LNCaP clone FGC (cell line): ENCODE measurements at places on chromosomes 12 and 14.

GRCh38 chr12:22409377-22410164 lies 75.1 kb upstream of the ST8SIA1 start:
- DNase-seq: no peak

GRCh38 chr14:20597108-20597507 lies 5.9 kb upstream of the RNASE12 start:
- DNase-seq: no peak

DNA sequence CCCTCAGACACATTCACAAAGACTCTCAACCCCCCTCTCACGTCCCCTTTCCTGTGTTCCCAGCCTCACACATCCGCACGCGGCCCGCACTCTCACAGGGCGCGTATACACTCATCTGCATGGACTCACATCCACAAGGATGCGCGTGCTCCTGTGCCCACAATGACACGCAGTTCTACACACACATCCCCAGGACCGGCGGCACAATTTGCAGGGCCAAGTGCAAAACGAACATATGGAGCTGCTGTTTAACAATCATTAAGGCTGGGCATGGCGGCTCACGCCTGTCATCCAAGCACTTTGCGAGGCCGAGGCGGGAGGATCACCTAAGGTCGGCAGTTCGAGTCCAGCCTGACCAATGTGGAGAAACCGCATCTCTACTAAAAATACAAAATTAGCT lies 36.4 kb upstream of the EML1 start:
- DNase-seq: no peak

GRCh38 chr12:12486661-12487240 lies 75.9 kb downstream of the DUSP16 start:
- no peak for DNase-seq

DNA sequence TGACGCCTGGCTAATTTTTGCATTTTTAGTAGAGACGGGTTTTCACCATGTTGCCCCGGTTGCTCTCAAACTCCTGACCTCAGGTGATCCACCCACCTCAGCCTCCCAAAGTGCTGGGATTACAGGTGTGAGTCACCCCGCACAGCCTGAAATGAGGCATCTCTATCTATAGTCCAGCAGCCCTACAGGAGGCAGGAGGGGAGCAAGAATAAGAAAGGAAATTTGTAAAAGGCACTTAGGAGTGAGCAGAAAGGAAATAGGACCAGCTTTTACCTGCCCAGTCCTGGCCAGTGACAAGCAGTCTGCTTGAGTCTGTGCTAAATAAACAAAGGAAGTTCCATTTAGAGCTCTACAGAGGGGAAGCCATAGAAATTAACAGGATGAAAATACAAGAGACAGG lies 15.0 kb upstream of the PSMA6 start:
- DNase-seq: no peak

DNA sequence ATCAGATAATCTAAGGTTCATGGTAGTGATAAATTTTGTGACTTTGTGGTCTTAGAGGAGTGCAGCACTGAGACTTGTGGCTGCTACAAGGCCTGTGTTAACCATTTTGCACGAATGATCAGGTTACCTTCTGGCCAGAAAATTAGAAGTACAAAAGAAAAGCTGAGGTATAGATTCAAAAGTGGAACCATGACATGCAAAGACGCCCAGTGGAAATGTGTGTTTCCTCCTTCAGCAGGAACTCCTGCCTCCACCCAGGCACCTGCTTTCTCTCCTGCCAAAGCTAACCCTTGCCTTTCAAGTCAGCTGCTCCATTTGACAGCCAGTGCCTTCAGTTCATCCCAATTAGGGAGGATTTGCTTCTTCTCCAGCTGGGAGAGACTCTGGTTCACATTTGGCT lies 10.1 kb downstream of the PDE6H start:
- no peak for DNase-seq

- DNase-seq: no peak
These were observed 230.2 kb downstream of the BCL11B start for GRCh38 chr14:99041820-99042174.
